Stimulated activated CD8-positive, alpha-beta memory T cell treated with anti-CD3 and anti-CD28 coated beads, Interleukin-7, amount 100 ng/mL, for 1 hour (primary cell): ENCODE measurements at places on chromosomes 2 and 18.

DNA sequence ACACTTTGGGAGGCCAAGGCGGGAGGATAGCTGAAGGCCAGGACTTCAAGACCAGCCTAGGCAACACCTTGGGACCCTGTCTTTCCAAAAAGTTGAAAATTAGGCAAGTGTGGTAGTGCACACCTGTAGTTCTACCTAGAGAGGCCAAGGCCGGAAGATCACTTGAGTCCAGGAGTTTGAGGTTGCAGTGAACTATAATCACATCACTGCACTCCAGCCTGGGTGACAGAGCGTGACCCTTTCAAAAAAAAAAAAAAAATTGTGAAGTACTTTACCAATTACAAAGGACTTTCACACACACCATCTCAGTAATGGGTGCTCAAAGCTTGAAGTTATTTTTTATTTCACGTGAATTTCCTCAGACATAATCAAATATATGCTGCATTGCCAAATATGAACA lies 65.0 kb downstream of the ATAD2B start:
- no peak for DNase-seq

DNA sequence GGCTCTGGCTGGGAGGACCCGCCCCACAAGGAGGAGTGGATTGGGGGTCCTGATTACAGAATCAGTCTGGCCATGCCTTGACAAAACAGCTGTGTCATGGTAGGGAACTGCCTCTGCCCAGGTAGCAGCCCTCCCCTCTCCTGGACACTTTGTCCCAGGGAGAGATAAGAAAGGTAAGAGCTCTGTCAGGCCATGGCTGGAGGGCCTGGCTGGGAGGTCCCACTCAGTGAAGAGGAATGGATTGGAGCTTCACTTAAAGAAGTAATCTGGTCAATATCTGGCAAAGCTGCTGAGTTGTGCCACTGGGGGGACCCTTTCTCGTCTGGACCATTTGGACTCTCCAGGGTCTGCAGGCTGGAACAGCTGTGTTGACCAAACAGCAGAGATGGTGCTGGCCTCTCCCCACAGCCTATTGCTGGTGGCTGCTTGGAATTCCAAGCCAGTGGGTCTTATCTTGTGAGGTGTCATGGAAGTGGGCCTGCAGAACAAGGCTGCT lies 75.4 kb downstream of the EPC2 start:
- DNase-seq = no peak

- no peak for DNase-seq
Measured at GRCh38 chr18:48767090-48767690, 183.6 kb downstream of the SMAD7 start.

GRCh38 chr2:134973241-134974138 lies 54.9 kb downstream of the CCNT2 start:
- DNase-seq = no peak

- no peak for DNase-seq
Measured at GRCh38 chr2:9263428-9263827, 56.8 kb downstream of the ASAP2 start.

GRCh38 chr2:215917953-215918620 lies 95.3 kb downstream of the MREG start:
- DNase-seq = no peak

GRCh38 chr2:143603846-143604565 lies 474.8 kb downstream of the ARHGAP15 start:
- DNase-seq = no peak

- no peak for DNase-seq
Measured at GRCh38 chr2:24231461-24231881, 56.6 kb downstream of the FAM228A start.

GRCh38 chr2:218780046-218780445 lies 1.9 kb upstream of the CYP27A1 start:
- no peak for DNase-seq

DNA sequence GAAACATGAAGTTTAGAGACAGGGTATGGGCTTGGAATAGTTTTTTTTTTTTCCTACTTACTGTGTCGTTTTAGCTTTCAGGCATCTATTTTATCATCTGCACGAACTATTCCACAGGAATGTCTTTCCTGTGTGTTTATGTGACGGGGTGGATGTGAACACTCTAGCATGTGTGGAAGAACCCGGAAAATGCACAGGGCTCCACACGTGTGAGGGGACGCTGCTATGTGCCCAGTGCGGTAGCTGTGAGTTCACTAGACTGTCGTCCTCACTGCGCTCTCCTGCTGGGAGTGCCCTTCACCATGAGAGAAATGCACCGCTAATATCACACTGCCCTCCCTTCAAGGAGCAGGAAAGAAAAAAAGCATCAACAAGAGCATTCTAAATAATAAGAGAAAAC lies 250.8 kb upstream of the PXDN start:
- no peak for DNase-seq

DNA sequence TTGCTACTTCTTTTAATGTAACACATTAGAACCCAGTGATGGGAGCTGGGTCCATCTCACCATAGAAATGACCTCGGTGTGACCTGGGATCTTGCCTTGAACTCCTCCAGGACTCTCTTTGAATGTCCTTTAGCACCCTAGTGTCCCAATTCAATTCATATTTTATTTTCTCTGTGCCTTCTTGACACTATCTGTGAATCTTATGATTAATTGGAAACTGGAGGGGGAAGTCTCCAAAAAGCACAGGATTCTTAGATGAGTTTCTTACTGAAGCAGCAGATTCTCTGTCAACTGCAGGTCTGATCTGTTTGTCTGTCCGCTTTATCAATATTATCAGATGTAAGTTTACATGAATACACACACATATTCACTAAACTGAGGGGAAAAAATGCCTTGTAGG lies 470 bp downstream of the DHRS9 start:
- no peak for DNase-seq

DNA sequence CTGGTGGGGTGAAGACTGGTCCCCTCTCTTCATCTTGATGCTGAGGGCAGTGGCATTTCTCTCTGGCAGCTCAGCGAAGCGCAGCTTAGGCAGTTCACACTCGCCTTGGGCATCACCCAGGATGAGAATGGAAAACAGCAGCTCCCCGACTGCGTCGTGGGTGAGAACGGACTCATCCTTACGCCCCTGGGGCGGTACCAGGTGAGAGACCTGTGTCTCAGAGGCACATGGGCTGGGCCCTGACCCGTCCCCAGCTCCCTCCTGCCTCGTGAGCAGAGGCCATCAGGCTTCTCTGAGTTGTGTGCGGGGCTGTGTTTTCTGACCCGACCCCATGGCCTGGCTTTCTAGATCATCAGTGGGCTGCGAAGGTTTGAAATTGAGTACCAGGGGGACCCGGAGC lies 8.2 kb upstream of the CCDC74A start:
- DNase-seq = no peak

DNA sequence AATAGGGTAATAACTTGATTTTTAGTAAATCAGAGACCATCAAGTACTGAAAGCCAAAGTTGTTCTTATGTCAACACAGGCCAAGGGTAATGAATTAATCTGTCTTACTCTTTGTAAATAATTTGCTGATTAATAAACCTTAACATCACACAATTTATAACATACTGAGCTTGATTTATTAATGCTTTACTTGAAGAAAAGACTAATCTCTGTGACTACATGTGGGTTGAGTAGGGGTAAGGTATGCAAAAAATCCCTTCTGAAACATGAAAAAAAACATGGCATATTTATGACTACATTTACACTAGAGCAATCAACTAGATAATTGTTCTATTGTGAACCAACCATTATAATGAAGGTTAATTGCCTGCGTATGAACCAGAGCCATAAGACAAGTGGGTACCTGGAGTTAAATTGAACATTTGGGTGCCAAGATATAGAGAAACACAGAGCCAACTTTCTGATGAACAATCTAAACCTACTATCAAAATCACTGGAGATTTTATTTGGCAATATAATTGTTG lies 67.7 kb upstream of the GRB14 start:
- DNase-seq = no peak

DNA sequence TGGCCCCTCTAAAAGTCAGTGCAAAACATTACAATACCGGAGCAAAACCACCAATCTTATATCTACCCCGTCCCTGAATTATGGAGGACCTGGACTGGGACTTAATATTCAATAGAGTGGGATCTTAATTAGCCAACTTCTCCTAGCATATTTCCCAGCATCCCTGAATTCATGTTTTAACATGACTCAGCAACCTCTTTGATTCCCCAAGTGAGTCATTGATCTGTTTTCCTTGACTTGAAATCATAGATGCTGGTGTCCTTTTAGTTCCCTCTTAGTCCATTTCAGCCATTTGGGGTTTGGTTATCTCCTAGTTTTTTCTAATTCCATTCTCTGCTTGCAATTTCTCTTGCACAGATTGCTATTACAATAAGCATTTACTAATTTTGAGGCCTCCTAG lies 677.7 kb upstream of the CELF4 start:
- DNase-seq = no peak
